ENCODE measurements at places on chromosomes 5 and 9.

DNA sequence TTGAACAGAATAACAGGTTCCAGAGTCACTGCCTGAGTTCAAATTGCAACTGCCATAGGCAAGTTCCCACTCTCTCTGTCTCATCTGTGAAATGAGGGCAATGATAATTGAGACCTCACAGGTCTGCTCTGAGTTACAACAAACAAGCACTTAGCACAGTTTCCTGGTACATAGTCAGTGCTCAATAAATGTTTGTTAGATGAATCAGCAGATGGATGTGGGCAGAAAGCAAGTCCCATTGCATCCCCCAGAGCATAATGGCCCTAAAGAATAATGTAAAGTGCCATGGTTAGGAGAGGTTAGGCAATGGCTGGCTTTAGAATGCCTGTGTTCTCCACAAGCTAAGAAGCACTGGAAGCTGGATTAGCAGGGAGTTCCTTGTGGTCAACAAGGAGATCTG lies 136.5 kb upstream of the LARP1 start:
- no peak for DNase-seq

DNA sequence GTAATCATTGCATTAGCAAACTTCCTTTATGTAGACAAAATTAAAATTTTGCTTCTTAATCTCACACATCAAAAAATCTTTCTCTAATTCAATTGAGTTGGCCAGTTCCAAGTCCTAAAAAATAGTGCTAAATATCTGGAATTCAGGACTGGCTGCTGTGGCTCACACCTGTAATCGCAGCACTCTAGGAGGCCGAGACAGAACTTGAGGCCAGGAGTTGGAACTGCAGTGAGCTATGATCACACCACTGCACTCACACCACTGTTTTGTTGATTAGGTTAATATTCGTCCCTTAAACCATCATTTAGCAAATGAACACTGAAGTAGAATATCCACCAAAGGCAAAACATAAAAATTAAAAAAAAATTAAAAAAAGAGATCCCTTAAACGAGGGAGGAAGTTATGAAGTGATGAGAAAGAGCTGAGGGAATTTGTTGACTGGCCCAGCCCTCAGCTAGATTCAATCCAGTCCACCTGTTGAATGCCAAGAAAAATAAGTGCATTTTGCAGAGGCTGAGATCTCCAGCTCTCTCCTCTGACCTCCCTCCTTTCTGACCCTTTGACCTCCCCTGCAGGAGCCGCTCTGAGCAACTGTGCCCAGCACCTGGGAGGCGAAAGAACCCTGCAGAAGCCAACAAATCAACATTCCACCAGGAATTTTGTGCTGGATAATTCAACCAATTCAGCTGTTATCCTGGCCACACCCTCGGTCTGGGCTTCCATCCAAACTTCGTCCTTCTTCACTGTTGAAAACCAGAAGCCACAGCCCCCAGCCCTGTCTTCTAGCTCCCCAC lies 96.8 kb downstream of the OR2K2 start:
- DNase-seq: no peak

DNA sequence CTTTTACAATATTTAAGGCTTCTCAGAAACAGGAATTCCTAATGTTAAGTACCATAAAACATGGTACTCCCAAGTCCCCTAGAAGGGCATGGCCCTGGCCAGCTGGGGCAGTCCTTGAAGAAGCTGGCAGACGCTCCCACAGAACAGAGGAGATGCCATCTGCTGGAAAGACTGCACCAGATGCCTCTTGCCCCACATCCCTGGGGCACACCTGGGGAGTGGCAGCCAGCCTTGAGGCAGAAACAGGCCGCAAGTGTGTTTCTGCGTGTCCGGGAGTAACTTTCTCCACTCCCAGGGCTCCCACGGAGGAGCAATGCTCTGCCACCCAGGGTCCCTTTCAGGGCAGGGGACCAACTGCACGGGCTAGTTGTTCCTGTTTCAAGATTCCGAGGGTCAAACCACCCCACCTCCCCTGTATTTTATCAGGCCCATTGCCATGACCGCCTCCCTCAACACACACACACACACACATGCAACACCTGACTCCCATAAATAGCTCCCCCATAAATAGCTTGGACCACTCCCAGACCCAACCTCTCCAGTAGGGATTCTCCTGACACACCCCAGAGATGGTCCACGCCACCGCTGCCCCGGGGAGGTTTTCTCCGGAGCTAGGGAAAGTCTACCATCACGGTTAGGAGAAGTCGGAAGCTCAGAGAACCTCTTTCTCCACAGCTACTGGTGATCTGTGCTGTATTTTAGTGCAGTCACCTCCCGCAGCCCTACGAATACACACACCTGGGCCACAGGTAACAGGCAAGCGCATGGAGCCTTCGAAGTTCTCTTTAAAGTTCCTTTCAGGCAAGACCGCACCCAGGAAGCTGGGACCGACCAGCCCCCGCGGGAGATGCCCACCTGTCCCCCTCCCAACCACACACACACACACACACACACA lies 1.5 kb downstream of the SPOCK1 start:
- DNase-seq: peak; percentile 86

- DNase-seq: no peak
These were observed 58.6 kb downstream of the ITGA1 start for GRCh38 chr5:52846182-52846842.

DNA sequence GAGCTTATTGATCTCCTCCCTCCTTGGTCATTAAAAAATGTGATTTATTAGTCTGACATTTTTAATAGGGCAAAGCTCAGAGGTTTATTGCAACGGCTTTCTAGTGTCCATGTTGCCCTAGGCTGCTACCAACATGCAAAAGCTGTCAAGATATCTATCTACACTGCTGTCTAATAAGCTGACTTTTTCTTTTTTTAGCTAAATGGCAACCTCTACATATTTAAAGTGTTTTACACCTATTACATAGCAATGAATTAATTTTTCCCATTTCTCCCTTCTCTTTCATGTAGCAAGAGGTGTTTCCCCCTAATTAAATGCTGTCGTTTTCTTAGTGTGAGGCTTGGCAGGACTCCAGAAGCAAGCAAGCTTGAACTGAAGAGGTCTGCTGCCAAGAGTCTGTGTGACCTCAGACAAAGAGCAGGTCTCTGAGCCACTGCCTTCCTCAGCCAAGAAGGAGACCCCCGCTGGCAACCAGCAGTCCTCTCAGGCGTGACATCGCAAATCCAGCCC lies 79.4 kb downstream of the GAS1 start:
- no peak for DNase-seq

DNA sequence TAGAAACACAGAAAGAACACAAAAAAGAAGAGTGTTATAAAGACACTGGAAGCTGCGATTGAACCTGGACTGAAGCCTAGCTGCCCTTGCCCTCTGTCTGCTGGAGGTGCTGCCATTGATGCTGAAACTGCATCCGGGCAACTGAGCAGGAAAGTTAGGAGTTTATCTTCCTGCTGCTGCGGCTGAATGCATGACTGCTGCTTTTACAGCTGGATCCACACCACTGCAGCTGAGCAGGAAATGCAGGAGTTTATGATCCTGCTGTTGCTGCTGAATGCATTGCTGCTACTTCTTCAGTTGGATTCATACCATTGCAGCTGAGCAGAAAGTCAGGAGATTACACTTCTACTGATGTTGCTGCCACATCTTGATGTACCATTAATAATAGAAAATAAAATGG lies 21.8 kb upstream of the JAKMIP2 start:
- no peak for DNase-seq

DNA sequence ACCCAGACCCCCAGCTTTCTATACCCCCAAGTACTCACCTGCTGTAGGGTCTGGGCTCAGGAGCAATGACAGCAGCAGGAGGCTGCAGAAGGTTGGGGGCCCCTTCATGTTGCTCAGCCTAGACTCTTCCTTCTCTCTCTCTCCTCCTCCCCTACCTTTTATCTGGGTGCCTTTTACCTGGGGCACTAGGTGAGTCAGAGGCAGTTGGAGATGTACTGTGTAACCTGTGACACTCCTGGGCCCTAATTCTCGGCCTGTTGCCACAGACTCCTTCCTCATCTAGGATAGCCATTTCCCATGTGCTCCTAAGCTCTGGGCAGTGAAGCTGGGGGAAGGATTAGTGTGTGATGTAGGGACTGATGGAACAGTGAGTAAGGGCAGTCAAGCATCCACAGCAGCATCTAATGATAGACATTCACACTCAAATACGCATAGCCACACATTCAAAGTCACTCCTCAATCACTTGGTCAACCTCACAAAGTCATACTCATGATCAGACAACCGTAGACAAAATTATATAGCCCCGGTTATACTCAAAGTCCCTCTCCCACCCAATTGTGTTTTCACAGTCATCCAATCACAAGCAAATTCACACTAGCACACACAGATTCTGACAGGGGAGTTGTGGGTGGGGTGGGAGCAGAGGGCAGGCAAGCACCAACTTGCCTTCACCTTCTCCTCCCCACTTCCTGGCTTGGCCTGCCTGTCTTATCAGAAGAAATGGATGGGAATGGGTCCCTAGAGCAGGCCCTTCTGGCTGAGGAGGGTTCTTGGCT lies at the start of gene CCL27:
Gene CCL27, minus strand, starts transcription at position 132 of the 777 bp plus-strand sequence. Its CDS starts 24 bp downstream, at position 108.
- DNase-seq: no peak

- no peak for DNase-seq
These were observed 167.8 kb upstream of the MVB12B start for GRCh38 chr9:126158588-126159429.
